ENCODE measurements at places on chromosomes 3 and 15.

DNA sequence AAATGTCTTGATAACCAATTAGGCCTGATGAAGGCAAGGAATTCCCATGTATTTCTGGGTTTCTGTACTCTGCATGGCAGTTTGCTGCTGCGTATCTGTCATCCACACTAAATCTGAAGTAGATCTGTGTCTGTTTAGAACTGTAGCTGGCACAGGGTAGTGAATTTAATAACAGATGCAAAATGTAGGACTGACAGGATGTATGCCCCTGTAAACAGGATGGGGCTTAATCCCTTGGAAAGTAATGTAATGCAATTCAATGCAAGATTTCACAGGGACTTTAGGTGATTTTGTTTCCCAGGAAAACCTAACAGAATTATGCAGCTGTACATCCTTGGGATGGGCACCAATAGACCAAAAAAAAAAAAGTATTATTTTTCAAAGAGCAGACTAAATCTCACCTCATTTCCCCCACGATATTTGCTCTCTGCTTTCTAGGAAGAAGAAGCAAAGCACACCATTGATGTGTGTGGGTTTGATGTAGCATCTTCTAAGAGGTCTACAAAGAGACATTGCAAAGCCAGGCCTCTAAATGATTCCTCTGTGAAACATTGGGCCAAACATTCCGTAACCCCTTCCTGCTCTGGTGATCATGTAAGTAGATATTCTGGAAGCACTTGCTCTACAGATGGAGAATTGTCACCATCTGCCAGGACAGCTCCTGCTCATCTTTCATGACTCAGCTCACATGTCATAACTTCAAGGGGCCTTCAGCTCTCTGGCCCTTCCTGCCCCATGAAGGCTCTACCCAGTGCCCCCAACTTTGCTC is 464.3 kb upstream of the RGMA start:
- no peak for DNase-seq

DNA sequence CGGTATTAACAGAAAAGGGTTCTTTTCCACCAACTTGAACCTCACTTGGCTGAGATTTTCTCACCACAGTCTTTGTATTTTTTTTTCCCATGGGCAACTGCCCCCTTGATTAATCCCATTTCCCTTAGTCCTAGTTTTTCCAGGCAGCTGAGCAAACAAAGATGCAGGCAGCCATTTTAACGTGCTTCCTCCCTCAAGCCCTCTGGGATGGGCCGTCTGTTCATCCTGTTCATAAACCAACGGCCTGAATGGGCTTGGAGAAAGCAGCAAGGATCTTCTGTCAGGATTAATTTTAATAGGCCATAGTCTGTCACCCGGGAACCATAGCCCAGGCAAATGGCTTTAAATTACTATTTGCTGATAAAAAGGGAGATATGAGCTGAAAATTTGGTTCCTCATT is 10.4 kb upstream of the POLR2M start:
- DNase-seq = no peak

DNA sequence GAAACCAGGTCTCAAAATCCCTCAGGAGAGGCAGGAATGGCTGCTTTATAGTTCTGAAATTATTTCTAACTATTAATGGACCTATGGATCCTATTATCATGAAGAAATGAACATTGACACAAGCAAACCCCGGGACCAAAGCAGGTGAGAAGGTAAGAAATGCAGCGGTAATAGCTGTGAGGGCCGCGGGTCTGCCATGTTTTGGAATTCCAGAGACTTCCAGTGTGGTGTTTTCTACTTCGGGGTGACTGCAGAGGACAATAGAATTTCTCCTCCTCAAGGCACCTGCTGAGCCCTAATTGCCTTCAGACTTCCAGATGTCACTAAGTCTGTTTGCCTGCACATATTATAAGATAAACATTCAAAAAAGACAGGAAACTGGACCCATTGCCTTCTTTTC is 437.4 kb downstream of the GABRG3 start:
- no peak for DNase-seq

GRCh38 chr3:59953104-59953503 is 903.3 kb upstream of the CFAP20DC start:
- DNase-seq = no peak

DNA sequence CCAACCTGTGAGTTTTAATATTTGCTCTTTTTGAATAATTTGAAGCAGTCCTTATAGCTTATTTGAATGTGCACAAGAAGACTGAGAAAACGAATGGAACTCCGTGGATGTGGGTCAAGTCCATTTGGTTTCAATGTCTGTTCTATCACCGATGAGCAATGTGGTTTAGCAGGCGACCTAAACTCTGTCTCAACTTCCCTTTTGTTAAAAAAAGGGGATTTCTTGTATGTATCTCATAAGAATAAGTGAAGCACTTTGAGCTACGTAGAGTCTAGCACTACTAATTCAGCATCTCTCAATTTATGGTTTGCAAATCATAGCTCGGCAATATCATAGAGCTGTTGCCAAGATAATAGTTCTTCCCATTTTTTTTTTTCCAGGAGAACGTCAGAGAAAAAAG is 4.6 kb upstream of the SKIL start:
- DNase-seq = no peak

DNA sequence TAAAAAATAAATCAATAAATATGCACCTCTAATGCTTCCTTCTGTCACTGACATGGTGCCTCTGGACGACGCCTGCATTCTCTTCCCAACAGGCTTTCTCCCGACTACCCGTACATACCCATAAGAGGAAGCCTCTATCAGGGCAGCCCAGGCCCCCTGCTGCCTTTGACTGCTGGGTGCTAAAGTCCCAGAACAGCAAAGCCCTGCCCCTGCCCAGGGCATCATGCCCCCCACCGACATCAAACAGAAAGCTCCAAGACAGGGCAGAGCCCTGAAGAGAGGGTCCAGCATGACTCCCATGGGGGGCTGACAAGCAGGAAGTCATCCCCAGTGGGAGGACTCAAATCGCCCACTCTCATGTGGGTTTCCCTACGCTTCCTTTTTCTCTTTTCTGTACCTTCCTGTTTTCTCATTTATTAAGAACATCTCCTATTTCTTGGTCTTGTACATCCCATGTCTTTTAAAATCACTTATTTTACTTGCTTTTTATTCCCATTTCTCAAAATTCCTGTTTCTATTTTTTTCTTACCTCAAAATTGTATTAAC is 23.4 kb downstream of the XPC start:
- no peak for DNase-seq

- no peak for DNase-seq
Observed at GRCh38 chr3:14282001-14282705, 103.5 kb downstream of the LSM3 start.

GRCh38 chr3:27877061-27878013 is 155.2 kb upstream of the EOMES start:
- DNase-seq = no peak

DNA sequence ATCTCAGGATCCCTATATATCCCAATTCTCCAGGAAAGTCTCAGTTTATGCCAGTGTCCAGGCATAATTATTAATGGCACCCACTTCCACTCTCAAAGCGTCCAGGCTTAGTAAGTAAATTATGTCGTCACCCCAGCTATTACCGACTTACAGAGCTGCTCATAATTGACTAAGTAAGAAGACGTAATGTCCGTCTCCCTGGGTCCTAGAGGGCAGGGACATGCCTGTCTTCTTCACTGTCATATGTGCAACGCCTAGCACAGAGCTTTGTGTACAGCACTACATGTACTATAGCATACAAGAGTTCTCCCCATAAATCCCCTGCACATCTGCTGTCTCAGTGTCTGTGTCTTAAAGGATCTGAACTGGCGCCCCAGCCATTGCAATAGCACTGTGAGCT is 23.9 kb upstream of the HRH1 start:
- no peak for DNase-seq

DNA sequence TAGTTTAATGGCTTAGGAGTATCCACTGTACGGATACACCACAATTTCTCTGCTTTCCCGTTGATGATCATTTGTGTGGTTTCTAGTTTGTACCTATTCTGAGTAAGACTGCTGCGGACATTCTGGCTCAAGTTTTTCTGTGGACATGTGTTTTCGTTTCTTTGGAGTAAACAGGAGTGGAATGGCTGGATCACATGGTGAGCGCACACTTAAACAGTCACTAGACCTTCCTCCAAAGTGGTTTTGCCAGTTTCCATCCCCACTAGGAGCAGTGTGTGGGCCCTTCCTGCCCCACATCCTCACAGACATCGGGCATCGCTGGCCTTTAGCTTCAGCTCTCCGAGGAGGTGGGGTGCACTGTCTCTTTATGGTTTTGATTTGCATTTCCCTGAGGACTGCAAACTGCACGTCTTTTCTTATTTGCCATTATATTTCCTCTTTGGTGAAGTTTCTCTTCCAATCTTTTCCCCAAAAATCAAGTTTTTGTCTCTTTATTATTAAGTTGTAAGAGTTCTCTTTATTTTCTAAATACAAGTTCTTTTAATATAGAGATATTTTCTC is 94.1 kb downstream of the VGLL4 start:
- DNase-seq = no peak

DNA sequence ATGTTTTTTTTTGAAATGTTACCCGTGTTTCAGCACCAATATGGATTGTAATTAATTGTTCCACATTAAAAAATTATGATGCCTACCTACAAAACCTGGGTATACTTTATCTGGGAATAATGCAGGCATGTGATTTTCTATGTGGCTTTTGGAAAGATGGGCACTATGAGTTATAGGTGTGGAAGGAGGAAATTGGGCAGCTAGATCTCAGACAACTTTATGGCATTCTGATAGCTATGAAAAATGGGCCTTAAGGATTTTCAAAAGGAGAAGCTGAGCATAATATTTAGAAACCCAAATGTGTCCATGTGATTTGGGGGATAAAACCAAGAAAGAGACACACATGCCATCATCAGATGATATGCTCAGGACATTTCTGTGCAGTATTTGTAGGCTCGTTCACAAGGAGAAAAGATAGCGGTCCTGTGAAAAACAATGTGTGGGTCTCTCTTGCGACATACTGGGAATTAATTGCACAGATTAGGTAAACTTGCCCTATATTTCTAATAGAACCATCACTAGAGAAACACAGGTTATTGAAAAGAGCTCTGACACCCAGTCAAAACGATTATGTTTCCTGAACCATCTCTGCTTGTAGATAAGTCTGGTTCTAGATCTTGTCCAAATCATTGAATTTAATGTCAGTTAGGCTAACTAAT is 35.3 kb downstream of the ARPP21 start:
- DNase-seq = no peak

GRCh38 chr3:115423170-115423569 is 200.1 kb upstream of the GAP43 start:
- DNase-seq = no peak

DNA sequence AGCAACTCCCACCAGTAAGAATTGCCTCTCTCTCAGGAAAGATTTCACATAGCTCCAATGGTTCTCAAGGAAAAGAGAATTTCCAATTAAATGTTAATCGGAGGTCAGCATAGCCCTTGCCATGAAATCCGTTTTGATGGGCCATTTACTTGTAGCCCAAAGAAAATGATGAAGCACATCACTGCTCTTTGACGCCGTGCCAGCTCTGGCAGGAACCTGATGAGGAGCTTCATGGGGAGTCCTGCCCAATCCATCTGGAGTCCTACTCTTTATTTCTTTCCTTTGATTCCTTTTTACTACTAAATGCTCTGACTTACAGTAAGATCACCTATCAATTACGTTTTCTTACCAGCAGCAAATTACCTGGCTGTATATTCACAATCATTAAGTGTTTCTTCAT is 84.7 kb downstream of the FGF12 start:
- DNase-seq = no peak

- no peak for DNase-seq
Observed at GRCh38 chr3:152256851-152257562, 11.7 kb upstream of the MBNL1 start.

GRCh38 chr3:39638301-39638700 is 170.8 kb downstream of the MOBP start:
- DNase-seq = no peak

GRCh38 chr3:191170097-191170496 is 28.9 kb upstream of the OSTN start:
- DNase-seq = no peak

GRCh38 chr3:179450901-179451264 is 387 bp downstream of the GNB4 start:
- no peak for DNase-seq

- DNase-seq = no peak
Observed at GRCh38 chr15:56869573-56869972, 48.9 kb upstream of the TCF12 start.

- no peak for DNase-seq
Observed at GRCh38 chr3:46585799-46586693, 19.9 kb upstream of the LRRC2 start.

DNA sequence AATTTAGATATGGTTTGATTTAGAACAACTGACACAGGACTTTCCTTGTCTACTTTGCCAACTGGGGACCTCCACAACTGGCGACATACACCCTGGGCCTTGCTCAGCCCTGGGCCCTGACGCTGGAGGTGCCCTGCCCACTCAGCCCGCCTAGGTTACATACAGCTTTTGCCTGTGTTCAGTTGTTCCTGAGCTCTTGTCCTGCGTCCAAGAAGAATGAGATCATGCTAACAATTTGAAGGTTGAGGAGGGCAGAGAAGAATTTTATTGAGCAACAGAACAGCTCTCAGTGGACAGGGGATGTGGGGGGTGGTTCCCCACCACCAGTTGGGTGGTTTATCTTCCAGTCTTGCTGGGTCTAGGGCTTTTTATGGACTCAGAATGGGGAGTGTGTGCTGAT is 67.9 kb downstream of the IQCH start:
- DNase-seq = no peak

DNA sequence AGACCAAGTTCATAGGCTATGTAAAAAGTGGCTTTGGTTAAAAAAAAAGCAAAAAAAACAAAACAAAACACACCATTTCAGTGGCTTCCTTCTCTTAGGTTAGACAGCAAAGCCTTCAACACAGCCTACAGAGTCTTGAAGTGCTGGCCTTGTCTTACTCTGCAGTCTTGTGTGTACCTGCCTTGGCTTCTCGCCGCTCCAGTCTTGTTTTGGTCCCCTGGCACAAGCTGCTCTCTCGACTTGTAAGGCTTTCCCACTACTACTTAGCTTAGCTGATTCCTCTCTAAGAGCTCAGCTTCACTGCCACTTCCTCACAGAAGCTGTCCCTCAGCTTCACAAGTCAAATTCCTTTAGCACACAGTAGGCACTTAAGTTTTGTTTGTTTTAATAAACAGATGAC is 63.0 kb downstream of the ST3GAL6 start:
- no peak for DNase-seq

- DNase-seq = no peak
Observed at GRCh38 chr15:74144153-74144775, 13.9 kb downstream of the ISLR2 start.

DNA sequence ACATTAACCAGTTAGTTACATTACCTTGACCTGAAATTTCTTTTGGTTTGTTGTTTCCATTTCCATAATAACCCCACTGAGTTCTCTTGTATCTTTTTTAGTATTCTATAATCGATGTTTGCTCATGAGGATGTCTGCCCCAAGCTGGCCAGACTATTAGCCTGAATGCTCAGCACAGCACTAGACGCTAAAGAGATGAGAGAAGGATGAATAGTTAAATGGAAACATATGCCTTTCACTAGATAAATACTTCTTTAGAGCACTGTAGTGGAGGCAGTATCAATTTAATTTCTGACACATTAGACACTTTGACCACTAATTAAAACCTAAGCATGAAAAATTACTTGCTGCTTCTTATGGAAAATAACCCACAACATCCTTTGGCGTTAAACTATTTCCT is 654.9 kb upstream of the KCNMB2 start:
- no peak for DNase-seq
